ENCODE measurements at places on chromosomes 12 and 14. TPM values are rescaled to one million over a fixed set of nuclear protein-coding genes. Genes with fewer than 3 reads are reported as not detected.

DNA sequence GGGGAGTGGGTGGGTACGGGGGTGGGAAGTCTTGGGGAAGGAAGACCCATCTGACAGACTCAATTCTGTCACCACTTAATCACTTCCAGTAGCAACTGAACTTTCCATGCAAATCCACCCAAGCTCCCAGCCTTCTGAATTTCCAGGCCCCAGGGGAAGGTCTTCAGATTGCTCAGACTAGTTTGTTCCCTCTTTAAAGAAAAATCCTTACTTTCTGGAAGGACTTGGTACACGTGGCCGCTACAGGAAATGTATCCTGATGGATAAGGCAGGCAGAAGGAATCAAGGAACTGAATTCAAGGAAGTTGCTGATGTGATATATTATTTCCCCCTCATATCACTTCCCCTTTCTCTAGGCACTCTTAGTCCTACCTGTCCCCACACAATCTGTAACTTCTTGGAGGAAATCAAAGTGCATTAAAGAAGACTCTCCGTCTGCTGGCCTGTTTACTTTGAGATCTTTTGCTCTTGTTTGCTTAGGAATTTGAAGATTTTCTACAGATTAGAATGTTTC is 6.4 kb downstream of the NFKBIA start:
- no peak for DNase-seq

The CBLN3 gene
- 2.3 TPM for total RNA-seq

The SLCO1B1 gene
- total RNA-seq, result 0.15 TPM

- no peak for DNase-seq
Measured at GRCh38 chr14:30678926-30679431, 56.9 kb downstream of the SCFD1 start.

- DNase-seq, result no peak
Measured at GRCh38 chr14:100085462-100085861, 20.2 kb downstream of the EVL start.

GRCh38 chr12:94704452-94705306 is 54.3 kb upstream of the TMCC3 start:
- DNase-seq, result no peak

The DICER1 gene
- total RNA-seq, result 74.9 TPM

GRCh38 chr14:77128414-77128891 is 13.1 kb downstream of the ZDHHC22 start:
- DNase-seq, result no peak

GRCh38 chr12:72098622-72099021 is 160.0 kb downstream of the TPH2 start:
- no peak for DNase-seq

DNA sequence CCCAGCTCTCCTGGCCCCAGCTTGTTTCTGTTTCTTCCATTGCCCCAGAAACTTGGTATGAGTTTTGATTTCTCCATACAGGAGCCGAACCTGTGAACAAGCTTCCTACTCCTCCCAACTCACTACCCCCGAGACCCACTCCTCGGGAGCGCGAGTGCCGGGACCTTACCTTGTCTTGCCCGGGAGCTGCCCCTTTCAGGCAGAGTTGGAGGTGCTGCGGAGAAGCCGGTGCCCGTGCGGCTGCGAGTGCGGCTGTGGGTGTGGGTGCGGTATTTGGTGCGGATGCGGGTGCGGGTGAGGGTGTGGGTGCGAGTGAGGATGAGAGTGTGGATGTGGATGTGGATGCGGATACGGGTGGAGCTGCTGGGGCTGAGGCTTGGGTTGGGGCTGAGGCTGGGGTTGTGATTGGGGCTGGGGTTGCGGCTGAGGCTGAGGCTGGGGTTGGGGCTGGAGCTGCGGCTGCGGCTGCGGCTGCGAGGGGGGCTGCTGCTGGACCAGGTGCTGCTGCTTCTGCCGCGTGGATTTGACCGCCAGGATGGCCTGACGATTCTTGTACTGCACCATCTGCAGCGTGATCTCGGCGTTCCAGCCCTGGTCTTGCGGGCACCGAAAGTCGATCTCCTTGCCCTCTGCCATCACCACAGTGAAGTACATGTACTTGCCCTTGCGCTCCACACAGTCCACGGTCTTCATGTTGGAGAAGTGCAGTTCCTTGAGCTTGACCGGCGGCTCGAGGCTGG is 1.1 kb downstream of the PHLDA1 start:
- peak; percentile 28 for DNase-seq

The OXA1L gene
- 145 TPM for total RNA-seq
